ENCODE measurements at places on chromosomes 1 and 21.
A peak's percentile ranks its signal among the peaks of the same experiment; 100 is the strongest.

- DNase-seq, result no peak
Observed at GRCh38 chr1:19758227-19758830, 41.4 kb downstream of the TMCO4 start.

DNA sequence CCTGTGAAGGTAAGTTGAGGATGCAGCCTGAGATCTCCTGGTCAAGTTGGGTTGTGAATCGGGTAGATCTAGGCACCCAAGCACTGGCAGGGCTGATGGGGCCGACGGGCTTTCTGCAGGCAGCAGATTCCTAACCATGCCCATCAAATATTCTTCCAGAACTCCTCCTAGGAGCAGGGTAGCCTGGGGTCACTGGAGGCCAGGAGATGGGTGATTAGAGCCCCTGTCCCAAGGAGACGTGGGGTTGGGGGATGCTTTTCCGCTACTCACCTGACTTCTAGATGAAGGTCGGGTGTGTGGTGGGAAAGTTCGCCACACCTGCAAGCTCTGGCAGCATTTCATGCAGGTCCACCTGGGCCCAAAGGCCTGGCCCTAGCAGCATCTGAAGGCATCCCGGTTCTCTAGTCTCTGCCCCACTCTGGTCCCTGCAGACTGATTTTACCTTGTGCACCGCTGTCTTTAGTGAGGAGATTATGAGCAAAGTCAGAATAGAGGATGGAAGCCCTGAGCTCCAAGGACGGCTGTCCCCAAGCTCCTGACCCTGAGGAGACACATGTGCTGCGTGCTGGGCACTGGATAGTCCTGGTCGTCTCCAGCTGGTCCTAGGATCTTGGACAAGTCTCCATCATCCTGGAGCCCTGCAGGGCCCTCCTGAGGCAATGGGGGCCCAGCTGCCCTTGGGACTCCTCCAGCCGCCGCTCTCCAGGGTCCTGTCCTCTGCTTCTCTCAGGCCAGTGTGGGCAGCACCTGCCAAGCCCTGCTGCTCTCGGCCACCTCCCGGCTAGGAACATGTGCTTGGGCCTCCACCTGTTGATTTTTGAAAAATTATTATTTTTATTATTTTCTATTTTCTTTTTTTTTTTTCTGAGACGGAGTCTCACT lies 21.8 kb upstream of the C2CD2 start:
- DNase-seq, result peak; percentile 45

DNA sequence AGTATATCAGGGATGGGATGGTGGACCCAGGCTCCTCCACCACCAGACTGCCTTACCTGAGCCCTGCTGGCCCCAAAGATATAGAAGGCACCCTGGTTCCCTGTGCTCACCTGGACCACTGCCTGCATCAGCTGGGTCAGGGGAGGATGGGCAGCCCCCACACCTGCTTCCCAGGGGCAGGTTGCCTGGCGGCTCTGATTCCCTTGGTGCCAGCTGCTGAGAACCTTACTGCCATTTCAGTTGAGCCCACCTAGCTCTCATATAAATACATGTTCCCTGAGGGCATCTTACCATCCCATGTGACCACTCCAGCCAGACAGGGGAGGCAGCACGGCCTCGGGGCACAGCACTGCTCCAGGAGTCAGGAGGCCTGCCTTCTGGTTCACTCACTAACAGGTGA lies 24.4 kb downstream of the PSEN2 start:
- no peak for DNase-seq

DNA sequence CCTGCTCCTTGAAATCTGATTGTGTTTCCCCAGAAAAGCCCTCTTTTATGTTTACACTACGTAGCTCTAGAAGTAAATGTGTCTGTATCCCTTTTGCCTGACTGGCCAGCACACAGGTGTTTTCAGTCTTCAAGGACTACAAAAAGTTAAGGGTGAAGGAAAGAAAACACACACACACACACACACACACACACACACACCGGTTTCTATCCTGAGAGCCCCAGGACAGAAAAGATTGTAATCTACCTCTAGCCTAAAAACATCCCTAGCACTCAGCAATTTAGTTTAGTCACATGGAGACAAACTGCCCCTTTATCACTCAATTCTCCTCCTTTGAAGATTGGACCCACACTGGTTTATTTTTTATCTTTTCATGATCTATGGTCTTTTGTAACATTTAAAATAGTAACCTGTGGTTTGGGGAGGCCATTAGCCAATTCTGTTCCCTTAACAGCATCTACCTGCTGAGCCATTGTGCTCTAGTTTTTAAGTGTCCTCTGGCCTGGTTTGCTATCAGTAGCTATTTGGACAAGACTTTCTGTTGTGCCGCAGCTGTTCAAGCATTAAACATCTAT lies 15.8 kb upstream of the TRIM45 start:
- DNase-seq, result no peak

- DNase-seq, result peak; percentile 51
Observed at GRCh38 chr1:25647863-25648262, 31.3 kb downstream of the MAN1C1 start.

DNA sequence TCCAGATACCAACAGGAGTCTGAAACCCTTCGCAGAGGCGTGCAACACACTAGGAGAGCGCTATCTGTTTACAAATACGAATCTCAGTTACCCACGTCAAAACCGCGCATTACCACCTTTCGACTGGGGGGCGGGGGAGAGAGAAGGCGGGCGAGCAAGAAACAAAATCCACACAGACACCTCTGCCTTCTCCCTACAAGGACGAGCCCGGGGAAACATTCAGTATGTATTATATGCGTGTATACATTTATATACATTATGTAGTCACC lies 722 bp downstream of the TUT4 start:
- peak; percentile 78 for DNase-seq

GRCh38 chr1:158078569-158079080 lies 85.2 kb downstream of the KIRREL1 start:
- DNase-seq, result no peak

DNA sequence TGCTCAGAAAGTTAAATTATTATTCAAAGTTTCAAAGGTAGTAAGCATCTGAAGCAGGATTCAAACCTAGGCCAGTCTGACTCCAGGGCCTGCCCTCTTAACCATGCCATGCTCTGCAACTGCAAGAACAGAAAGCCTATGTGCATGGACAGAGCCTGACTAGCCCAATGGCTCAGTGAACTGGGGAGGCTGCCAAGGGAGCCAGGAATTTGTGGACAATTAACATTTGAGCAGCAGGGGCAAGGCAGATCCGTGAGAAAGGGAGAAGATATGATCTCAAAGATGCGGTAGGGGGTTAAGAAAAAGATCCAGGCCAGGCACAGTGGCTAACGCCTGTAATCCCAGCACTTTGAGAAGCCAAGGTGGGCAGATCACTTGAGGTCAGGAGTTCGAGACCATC lies 6.5 kb upstream of the ATP1A4 start:
- DNase-seq, result no peak

DNA sequence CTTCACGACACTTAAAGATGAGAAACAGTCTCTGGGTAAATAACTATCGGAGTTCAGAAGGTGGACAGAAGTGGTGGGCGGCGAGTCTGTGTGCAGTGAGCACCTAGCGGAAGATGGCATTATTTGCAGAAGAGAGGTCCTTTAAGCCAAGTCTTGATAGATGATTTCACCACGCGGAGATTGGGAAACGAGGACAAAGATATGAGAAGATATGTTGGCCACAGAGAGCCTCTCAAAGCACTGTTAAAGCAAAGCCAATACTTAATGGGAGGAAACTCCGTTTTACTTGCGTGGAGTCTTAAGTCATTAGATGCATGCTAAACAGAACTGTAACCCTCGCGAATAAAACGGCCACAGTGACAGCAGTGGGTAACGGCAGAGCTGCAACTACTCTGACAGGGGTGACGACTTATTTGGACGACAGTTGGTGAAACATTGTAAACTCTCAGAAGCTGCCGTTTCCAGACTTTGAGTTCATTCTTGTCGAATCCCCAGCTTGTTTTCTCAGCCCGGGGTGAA lies 577 bp upstream of the CEP350 start:
- no peak for DNase-seq

- no peak for DNase-seq
Observed at GRCh38 chr1:17903386-17903785, 148.3 kb downstream of the ACTL8 start.

- no peak for DNase-seq
Observed at GRCh38 chr1:17998889-17999288, 108.7 kb upstream of the IGSF21 start.

DNA sequence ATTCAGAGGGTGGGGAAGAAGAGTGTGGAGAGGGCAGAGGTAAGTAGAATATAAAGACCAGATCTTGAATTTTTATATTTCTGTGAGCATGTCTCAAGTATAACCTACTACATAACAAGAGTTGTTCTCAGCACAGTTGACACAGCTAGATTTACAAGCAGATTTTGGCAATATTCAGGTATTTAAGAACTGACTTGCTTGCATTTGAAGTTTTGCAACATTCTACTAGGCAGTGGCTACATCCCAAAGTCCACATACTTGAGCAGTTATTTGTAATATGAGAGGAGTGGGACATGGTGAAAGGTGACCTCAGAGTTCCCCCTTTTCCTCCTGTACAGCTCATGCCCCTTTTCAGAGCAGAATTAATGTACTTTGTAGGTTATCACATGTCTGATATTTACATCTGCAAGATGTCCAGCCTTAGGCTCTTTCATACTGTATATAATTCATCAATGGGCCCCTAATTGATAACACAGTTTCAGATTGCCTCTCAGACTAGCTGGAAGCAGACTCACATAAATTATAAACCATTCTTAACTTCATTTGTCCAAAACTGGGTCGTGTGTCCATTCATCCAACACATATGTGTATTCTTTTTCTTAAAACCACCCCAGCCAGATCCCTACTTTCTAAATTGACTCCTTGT lies 136.7 kb upstream of the RAVER2 start:
- no peak for DNase-seq

DNA sequence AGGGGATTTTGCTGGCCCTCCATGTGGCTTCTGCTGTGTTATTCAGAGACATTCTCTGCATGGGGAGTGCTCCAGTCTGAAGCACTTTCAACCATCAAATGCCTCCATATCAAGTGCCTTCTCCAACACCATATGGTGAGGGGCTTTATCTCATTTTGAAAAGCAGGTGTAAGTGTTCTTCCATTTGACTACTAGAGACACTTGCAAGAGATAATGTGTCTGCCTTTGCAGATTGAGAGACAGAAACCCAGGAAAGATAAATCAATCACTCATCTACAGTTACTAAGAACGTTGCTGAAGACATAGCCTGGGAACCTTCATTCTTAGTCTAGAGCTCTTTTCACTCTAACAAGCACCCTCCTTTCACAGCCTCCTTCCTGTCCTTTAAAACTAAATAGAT lies 29.5 kb upstream of the REG4 start:
- DNase-seq, result no peak

GRCh38 chr1:162697140-162697895 lies 65.1 kb downstream of the DDR2 start:
- no peak for DNase-seq

DNA sequence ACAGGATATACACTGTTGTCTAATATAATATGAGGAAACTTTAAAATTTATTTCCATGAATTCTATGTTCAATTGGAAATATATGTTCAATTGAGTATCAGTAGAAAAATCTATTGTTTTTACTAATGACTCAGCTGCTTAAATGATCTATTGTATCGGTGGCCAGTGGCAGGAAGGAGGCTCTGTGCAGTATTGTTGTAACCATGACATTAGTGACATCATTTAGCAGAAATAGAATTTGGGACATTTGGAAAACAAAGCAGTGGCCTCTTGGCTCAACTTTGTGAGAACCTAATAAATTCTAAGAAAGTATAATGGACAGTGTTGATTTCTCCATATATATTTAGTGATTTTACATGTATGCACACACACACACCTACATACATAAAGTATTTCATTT lies 257.4 kb downstream of the PDE4B start:
- DNase-seq, result no peak

DNA sequence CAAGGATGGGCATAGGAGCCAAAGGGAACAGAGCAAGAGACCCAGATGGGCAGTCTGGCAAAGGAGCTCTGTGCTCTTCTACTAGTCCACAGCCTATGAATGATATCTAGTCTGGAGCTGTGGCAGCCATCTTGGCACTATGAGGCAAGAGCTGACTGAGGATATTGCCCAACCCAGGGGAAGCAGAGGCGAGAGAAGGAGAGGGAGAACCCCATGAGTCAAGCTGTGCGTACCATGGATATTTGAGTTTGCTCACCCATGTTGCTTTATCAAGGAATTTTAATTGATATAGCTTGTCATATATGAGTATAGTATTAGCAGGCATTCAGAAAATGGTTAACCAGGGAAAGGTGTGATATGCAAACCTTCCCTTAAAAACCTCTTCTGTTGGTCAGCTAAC lies 420.9 kb downstream of the PRDM2 start:
- no peak for DNase-seq

DNA sequence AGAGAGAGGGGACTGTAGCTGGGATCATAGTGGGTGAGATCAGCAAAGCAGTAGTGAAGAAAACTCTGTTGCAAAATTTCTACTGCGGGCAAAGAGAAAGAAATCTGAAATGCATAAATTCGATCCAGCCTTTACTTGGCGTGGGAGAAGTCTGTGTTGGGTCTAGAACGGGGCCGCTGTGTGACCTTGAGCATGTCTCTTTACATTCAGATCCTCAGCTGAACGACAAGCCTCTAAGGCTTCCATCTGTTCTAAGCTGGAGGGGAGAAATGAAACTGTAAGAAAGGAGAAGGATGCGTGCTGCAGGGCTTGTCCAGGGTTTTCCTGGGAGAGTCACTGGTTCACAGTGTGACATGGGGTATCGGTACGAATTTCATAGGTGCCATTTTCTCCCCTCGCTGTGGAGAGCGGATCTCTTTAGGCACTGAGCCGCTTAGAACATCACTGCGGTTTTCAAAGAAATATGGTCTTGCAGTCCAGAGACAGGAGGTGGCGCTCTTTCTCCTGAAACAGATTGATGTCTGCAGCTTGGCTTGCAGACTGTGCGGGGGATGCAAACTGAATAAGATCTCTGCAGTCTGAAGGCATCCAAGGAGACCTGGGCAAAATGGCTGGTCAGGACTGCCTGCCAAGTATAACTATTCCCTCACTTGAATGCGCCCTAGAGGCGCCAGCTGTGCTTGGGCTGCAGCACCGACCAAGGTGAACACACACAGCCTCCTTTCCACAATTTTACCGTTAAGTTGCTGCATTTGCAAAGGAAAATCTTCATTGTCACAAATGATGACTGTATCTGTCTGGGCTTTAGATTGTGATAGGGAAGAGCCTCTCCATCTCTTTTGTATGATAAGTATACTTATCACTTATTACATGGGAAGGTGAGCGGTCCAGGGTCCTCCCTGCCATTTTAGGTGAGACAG lies 104.1 kb downstream of the XCL2 start:
- peak; percentile 90 for DNase-seq

- no peak for DNase-seq
Observed at GRCh38 chr1:227397354-227397978, 79.2 kb upstream of the CDC42BPA start.
